GM23248 (cell line): ENCODE measurements at places on chromosomes 16 and 17. TPM values are rescaled to one million over a fixed set of nuclear protein-coding genes. Genes with fewer than 3 reads are reported as not detected.

DNA sequence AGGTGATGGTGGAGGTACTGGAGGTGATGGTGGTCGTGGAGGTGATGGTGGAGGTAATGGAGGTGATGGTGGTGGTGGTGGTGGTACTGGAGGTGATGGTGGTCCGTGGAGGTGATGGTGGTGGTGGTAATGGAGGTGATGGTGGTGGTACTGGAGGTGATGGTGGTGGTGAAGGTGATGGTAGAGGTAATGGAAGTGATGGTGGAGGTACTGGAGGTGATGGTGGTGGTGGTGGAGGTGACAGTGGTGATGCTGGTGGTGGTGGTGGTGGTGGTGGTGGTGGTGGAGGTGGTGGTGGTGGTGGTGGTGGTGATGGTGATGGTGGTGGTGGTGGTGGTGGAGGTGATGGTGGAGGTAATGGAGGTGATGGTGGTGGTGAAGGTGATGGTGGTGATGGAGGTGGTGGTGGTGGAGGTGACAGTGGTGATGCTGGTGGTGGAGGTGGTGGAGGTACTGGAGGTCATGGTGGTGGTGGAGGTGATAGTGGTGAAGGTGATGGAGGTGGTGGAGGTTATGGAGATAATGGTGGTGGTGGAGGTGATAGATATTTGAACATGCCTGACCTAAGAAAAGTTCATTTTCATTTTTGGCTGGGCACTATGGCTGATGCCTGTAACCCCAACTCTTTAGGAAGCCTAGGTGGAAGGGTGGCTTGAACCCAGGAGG lies 55.0 kb downstream of the RNF213 start:
- H3K4me1 ChIP-seq: no peaks in the 10 kb centered on the region
- H3K36me3 ChIP-seq: peaks cover 25% of the 10 kb centered on the region
- no peaks in the 10 kb centered on the region for H3K27me3 ChIP-seq
- no peak overlapping the region for H3K27ac ChIP-seq
- H3K4me3 ChIP-seq: no peak overlapping the region

DNA sequence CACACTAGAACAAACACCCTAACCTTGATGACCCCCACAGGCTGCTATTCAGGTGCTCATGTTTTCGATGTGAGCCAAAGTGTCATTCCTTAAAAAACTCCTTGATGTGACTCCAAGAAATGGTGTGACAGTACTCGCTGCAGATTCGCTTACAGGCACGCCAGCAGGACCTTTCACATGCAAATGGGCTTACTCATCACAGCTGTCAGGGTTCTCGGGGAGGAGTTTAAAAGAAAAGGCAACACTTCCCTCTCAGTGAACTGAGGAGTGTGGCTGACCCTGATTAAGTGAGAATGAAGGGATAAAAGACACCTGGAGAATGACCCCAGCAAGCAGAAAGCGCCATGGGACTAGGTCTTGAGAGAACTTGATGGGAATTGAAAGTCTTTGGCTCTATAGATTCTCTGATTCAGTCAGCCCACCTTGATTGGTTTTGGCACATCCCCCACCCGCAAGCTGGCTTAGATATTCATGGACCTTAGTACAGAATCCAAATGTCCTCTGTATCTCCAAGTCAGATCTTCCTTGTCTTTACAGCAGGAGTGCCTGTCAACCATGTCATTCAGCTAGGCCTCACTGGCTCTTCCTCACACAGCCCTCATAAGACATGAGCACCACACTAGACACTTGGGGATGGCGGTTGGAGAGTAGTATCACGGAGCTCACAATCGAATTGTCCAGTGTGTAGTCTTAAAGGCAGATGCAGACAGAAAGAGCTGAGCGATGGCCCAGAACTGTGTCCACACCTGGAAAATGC lies 82.6 kb downstream of the HIC1 start:
- peak overlapping the region; percentile 40 for H3K27ac ChIP-seq
- peak; percentile 89 for DNase-seq
- no peaks in the 10 kb centered on the region for H3K36me3 ChIP-seq
- no peaks in the 10 kb centered on the region for H3K27me3 ChIP-seq
- H3K4me3 ChIP-seq: no peak overlapping the region

FNDC8 gene
- not detected in 2 replicates for total RNA-seq

GSPT1 gene
- 72.8 and 78.7 TPM in 2 replicates for total RNA-seq

ST6GALNAC1 gene
- not detected in 2 replicates for total RNA-seq

DNA sequence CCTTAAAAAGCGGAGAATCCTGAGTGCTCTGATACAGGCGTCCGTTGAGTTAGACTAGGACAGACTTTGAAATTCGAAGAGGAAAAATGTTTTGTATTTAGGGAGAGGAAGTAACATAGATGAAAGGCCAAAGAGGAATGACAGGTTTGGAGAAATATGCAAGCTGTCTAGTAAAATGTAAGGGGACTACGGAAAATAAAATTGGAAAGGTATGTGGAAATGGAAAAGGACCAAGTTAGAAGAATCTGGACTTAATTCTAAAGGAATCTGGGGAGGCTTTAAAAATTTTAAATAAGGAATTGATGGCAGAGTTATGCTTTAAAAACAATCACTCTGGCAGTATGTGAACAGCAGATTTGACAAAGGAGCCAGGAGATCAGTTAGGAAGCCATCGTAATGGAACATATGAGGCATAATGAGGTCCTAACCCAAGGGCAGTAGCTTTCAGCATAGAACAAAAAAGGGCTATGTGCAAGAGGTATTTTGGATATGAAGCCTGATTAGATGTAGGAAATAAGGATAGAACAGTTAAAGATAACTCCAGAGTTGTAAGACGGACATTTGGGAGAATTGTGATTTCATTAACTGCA lies 38.3 kb downstream of the CYB561 start:
- H3K4me1 ChIP-seq: peaks cover 34% of the 10 kb centered on the region
- DNase-seq: peak; percentile 49
- peak overlapping the region; percentile 62 for H3K27ac ChIP-seq
- H3K27me3 ChIP-seq: no peaks in the 10 kb centered on the region
- peaks cover 29% of the 10 kb centered on the region for H3K36me3 ChIP-seq
- no peak overlapping the region for H3K4me3 ChIP-seq

DNA sequence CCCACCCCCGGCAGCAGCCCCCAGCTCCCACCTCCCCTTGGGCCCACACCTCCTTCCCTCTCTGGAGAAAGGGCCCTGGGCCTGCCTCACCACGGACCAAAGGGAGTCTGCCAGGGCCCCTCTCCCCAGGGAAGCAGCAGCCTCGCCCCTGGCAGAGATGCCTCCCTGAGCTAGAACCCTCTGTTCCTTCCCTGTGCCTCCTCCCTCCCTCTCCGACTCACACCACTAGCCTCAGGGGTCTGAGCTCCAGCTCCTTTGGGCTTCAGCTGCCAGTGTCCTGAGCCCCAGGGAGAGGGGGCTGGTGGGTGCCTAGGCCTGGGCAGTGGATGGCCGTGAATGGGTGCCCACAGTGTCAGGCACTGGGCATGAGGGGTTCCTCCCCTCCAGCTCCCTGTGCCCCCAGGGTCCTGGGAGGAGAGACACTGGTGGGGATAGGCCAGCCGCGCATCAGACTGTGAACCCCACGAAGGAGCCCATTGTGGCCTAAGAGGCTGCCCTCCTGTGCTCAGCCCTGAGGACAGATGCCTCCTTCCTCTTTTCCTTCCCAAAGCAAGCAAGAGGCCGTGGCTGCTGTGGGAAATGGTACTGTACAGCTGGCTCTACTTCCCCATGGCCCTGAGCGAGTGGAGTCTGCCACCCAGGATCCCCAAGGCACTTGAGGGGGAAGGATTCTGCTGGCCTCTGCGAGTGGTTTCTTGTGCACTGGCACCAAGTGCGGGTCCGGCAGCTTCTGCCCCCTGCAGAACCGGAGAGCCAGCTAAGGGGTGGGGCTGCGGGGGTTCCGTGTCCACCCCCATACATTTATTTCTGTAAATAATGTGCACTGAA lies 20.7 kb downstream of the MMP15 start:
- DNase-seq: no peak
- H3K4me3 ChIP-seq: no peak overlapping the region
- no peak overlapping the region for H3K27ac ChIP-seq

NPW gene
- not detected in 2 replicates for total RNA-seq

GRCh38 chr16:68995011-68995504 lies 110.4 kb upstream of the HAS3 start:
- no peak overlapping the region for H3K4me3 ChIP-seq
- H3K4me1 ChIP-seq: peaks cover 38% of the 10 kb centered on the region
- DNase-seq: peak; percentile 69
- no peak overlapping the region for H3K27ac ChIP-seq
- H3K36me3 ChIP-seq: no peaks in the 10 kb centered on the region

DYNLRB2 gene
- total RNA-seq: not detected in 2 replicates
